Muscle of leg (tissue), 16 donors: ENCODE measurements at places on chromosomes 2 and 18. TPM values are rescaled to one million over a fixed set of nuclear protein-coding genes. Genes with fewer than 3 reads are reported as not detected.

DNA sequence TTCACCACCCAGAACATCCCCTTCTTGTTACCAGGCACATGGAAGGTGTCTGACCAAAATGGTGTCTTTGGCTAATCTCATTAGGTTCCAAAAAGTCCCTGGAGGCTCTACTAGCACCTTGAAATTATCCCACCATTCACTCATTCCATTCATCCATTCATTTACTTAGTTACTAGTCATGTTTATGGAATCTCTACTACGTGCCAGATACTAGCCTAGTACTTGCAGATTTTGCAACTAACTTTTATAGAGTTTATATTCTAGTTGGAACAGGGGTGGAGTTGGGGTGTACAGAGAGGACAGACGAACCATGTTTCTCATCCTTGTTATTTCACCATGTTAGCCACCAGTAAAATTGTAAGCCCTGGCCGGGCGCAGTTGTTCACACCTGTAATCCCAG is 4.0 kb upstream of the NOP58 start:
- DNase-seq = no peak

DNA sequence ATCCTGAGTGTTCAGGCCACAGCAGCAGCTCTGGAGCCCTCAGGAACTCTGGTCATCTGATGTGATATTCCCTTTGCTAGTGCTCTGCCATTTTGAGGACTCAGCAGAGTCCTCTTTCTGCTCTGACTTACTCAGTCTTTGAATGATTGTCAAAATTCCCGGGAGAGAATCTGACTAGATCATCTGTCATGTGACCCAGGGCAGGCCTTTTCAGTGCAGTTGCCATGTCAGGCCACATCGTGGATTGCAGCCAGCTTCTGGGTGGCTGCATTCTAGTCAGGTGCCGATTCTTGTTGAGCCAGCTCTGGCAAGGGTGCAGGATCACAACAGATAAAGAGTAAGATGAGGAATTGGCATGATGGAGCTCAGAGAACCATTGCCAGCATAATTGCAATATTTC is 795.6 kb downstream of the CPS1 start:
- peak; percentile 28 for DNase-seq

The DYNAP gene
- not detected for polyA plus RNA-seq

The CNTNAP5 gene
- polyA plus RNA-seq = 0.13 TPM

The BOK gene
- 50.9 TPM for polyA plus RNA-seq

DNA sequence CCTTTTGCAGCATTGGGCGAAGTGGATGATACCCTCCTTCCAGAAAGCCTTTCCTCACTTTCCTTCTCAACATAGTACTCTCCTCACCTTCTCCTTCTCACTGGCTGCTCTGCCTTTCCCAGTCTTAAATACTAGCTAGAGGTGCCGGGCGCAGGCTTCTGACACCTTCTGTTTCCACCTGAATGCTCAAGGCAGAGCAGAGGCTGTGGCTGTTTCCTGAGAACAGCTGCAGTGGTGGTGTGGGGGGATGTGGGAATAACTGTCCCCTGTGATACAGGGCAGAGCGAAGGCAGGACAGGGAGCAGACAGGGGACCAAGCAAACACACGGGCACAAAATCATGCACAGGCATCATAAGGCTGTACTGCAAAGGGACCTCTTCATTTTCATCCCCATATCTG is 303.1 kb downstream of the SS18 start:
- no peak for DNase-seq

The FMNL2 gene
- polyA plus RNA-seq = 22.6 TPM

DNA sequence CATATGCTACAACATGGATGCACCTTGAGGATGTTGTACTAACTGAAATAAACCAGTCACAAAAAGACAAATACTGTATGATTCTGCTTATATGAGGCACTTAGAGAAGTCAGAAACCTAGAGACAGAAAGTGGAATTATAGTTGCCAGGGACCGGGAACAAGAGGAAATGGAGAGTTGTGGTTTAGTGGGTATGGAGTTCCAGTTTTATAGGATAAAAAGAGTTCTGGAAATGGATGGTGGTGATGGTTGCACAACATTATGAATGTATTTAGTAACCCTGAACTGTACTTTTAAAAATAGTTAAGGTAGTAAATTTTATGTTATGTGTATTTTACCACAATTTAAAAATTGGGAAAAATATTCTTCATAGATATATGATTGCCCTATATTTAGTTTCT is 97.7 kb downstream of the DPP4 start:
- DNase-seq = no peak

GRCh38 chr2:65727381-65727780 is 295.0 kb upstream of the SPRED2 start:
- DNase-seq = no peak

The HOXD12 gene
- polyA plus RNA-seq = 0.15 TPM

The GPBAR1 gene
- polyA plus RNA-seq = 2.6 TPM

DNA sequence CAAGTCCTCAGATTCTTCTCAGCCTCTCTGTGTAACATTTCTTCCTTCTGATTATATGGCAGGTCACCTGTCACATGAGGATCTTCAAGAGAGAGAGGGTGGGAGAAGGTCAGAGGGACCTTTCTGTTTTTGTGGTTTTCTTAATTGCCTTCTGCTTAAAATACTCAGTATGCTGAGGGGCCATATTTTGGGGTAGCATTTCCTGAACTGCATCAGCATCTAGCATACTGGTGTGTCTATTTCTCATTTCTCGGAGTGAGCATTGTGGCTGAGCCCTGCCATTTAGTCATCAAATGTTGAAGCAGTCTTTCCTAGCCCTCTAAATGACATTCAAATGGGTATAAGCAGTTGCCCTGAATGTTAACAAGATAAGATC is 162.7 kb downstream of the MYO3B start:
- DNase-seq = no peak

DNA sequence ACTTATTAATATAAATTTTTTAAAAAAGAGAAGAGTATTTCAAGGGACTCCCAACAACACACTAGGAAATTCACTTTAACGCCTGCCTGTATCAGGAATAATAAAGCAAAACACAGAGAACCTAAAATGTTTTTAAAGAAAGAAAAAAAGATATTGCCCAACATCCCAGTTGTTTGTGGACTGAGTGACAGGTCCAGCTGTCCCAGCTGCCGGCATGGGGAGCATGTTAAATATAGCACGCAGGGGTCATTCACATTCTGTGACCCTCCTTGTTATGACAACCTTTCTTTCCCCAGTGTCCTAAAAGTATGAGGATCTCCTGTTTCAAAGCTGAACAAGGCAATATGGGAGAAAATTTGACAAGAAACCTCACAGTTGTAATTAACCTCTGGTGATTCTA is 4.4 kb downstream of the KLHL41 start:
- peak; percentile 84 for DNase-seq

DNA sequence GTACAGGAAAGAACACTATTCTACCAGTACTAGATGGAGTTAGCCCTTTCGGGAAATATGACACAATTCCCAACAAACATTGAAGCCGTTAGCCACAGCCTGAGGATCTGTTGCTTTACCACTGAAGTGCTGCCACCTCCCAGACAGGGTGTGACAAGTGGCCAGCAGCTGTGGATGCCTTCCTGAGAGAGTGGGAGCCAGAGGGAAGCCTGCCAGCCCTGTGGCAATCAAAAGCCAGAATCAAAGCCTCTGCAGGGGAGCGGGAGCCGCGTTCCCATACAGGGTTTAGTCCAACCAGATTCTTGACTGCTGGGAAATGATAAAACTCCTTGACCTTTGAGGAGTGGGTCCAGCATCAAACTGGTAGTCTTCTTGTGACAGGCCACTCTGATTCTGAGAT is 38.0 kb downstream of the SLC4A1AP start:
- peak; percentile 79 for DNase-seq

The KRTCAP3 gene
- polyA plus RNA-seq = 3.0 TPM

GRCh38 chr2:136015699-136016098 is 30.3 kb upstream of the DARS1 start:
- DNase-seq = no peak
